ENCODE measurements at places on chromosomes 7 and 10.

- no peak for DNase-seq
Measured at GRCh38 chr7:98372993-98373392, 27.9 kb downstream of the BAIAP2L1 start.

DNA sequence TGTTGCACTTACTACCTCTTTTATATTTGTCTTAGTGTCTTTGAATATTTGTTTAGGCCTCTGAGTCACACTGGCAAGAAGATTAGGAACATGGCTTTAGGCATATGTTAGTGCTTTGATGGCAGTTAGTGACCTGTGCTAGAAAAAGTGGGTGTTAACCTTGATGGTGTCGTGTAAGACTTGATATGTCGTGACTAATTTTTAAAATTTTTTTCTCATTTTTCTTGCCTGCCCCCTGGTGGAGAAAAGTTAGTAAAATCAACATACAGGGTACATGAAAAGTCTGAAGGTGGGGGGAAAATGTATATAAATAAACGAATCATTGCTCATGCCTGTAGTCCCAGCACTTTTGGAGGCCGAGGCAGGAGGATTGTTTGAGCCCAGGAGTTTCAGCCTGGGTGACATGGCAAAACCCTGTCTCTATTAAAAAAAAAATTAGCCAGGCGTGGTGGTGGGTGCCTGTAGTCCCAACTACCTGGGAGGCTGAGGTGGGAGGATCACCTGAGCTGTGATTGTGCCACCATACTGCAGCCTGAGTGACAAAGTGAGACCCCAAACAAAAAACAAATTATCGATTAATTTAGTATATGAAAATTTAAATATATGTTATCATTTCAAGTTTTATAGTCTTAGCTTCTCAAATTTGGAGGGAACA is 44.6 kb downstream of the TAX1BP1 start:
- DNase-seq = no peak

- no peak for DNase-seq
Measured at GRCh38 chr10:79376751-79377556, 29.7 kb downstream of the PPIF start.

GRCh38 chr7:134480730-134481129 is 21.8 kb upstream of the AKR1B1 start:
- DNase-seq = no peak

DNA sequence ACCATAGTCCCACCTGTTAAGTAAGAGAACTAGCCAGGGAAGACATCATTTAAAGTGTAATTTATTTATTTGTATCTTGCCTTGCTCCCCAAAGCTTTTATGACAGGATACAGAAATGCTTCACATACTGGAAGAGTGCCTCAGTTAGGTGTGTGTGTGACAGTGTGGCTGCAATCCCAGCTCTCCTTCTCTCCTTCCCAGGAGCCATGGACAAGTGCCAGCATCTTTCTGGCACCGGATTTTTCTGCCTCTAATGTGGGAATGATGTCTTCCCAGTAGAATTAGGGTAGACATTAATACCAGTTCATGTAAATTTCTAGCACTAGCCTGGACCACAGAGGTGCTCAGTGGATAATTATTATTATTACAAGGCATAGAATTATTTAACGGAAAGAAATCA is 30.3 kb upstream of the ATXN7L1 start:
- DNase-seq = no peak

GRCh38 chr7:36928311-36928710 is 204.0 kb upstream of the AOAH start:
- no peak for DNase-seq

- DNase-seq = no peak
Measured at GRCh38 chr10:99292159-99292558, 37.0 kb upstream of the CNNM1 start.

GRCh38 chr10:34001831-34002230 is 667.4 kb upstream of the NRP1 start:
- no peak for DNase-seq

DNA sequence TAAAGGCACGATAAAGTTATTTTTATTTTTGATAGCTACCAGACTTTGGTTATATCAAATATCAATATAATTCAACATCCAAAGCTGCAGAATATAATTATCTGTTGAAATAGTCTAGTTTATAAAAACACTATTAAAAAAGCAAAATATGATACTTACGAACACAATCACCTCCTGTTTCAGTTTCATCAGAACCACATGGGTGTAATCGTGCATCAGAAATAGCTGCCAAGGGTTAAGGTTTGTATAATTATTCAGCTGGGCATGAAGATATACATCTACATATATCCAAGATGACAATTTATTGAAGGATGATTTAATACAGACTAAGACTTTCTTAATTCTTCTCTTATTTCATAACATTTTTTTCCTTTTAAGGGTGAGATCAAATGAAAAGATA is 20.3 kb downstream of the VWDE start:
- no peak for DNase-seq

Data from activated effector memory CD4-positive, alpha-beta T cell treated with Interleukin-2 at 50 U/mL for 16 hours (primary cell).